Chondrocyte (in vitro differentiated cells): ENCODE measurements at places on chromosomes 6 and 20.

DNA sequence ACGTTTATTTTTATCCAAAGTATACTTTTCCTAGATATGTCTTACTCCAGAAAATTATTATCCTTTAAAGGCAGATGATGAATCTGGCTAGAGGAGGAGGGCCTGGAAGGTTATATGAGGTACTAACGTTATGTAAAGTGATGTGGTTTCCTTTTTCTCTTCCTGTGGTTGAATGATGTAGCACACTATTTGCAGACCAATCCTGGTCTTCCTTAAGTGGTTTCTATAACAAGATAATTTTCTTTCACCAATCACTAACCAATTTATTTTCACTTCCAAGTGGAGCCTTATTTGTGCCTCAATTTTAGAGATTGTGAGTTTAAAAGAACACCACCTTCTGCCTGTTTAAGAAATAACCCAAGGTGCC, 154.6 kb upstream of the SOX4 start:
- no peak for DNase-seq

DNA sequence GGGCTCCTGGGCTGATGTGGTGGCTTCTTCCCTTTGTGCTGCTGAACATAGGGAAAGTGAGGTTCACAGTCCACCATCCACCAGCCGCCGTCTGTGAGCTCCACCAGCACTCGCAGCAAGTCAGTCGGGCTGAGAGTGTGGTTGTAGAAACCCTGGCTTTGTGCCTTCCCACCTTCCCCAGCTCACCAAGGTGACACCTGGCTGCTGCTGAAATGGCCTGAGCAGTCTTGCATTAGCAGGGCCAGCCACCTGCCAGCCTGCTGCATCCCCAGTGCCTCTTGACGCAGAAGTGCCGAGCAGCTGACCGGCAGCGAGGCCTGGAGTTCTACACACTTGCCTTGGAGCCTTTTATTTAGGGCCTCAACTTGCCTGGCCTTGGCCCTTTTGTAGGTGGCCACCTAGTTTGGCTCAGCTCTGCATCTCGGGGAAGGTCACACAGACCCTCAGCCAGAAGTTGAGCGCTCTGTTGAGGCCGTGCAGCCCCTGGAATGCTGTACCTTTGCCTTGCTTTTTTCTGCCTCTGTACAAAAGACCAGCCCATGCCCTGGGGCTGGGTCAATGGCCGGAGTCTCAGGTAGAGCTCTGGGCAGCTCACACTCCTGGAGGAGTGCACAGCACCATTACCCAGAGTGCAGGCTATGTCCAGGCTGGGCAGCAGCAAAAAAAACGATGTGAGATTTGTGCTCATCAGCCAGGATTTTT, 76.5 kb downstream of the PTPN1 start:
- peak; percentile 72 for DNase-seq

DNA sequence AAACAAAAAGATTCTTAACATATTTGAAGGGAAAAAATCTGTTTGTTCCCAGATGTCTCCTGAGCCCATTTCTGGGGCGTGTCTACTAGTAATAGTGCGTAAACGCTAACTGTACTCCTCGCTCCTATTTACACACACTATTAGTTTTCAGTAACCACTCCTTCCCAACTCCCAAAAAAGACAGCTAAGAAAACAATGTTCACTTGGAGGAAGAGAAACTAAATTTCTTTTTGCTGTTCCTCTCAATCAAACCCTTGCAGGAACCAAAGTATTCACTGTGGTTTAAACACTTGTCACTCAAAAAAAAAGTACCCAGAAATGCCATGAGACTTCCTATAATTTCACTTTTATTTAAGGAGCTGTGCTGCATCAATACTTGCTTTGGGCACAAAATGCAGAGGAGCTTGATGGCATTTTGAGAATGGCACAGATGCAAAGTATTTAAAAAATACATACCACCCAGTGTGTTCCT, 118.2 kb downstream of the BACH2 start:
- no peak for DNase-seq

GRCh38 chr20:57676589-57677583, 32.9 kb downstream of the PMEPA1 start:
- DNase-seq: no peak

GRCh38 chr6:164370773-164371172, 938.6 kb downstream of the C6orf118 start:
- DNase-seq: no peak
